ELR (cell line): ENCODE measurements at places on chromosomes 12 and 14.
A peak's percentile ranks its signal among the peaks of the same experiment; 100 is the strongest.

GRCh38 chr14:24438223-24439097 is 4.1 kb downstream of the SDR39U1 start:
- DNase-seq: no peak

DNA sequence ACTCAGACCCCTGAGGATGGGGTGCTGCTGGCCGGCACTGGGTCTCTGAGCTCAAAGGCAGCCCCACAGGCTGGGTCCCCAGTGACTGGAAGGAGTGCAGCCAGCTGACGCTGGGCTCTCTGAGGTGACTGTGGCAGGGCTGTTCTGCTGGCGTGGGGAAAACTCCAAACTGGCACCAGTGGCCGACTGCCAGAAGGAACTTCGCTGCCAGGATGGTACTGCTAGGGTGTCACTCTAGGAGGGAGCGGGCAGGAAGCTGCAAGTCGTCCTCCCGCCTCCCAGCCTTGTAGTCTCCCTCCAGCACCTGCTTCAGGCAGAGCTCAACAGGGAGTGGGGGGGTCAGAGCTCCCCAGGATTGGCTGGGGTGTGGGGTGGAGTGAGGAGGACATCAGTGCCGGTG is 41.3 kb downstream of the CDC42BPB start:
- DNase-seq: no peak

DNA sequence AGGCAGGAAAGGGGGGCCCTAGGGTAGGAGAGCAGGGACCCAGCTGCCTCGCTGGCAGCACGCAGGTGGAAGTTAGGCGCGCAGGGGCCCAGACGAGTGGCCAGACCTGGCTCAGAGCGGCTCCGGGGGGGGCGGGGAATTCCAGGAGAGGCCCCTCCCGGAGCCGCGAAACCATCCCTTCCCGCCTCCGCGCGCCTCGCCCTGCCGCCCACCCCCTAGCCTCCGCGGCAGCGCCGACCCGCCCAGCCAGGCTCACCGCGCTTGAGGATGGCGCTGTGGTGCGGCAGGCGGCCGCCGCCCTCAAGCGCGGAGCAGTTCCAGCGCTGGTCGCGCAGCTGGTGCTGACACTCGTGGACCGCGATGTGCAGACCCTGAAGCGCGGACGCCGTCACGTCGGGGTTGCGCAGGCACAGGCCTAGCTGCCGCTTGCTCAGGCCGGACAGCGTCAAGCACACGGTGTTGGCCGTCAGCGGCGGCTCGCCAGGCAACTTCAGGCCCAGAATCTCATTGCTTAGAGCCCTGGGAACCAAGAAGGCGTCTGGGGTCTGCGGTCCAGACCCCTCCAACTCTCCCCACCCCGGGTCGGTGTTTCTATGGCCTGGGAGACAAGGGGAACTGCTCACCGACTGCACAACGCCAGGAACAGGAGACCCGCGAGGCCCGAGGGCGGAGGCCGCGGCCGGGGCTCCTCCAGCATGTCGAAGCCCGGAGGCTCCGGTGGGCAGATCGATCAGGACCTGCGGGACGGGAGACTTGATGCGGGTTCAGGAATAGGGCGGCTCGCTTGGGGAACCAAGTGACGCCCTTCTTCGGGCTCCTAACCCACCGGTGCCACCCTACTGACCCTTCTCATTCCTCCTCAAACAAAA is 1.5 kb downstream of the WNT10B start:
- DNase-seq: no peak

DNA sequence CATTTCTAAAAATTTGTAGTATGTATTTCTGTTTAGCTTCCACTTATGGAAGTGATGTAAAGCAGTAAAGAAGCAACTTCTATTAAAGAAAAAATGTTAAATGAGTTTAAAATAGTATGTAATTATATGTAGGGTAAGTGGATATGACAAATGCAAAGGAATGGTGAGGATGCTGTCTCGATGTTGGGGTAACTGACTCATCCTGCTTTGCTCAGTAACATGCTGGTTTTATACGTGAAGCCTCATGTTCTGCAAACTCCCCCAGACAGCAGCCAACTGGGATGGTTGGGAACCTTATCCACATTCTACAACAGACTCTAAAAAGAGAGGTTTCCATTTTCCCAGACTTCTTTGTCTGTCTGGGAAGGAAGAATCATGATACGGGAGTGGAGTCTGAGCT is 1006.4 kb upstream of the TMEM132C start:
- peak; percentile 77 for DNase-seq

GRCh38 chr12:54398995-54399793 is 14.7 kb upstream of the ZNF385A start:
- DNase-seq: peak; percentile 83

DNA sequence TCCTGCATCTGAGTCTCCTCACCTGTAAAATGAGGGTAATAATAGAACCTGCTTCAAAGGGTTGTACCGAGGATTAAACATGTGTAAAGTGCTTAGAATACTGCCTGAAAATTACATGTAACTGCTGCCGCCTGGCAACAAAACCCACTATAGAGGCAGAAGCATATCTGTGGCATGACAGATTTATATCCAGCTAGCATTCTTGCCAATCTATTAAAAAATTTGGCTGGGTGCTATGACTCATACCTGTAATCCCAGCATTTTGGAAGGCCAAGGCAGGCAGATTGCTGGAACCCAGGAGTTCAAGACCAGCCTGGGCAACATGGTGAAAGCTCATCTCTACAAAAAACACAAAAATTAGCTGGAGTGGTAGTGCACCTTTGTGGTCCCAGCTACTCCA is 16.4 kb upstream of the KSR2 start:
- peak; percentile 13 for DNase-seq

- no peak for DNase-seq
These were observed 21.5 kb upstream of the YARS2 start for GRCh38 chr12:32777159-32777558.

- no peak for DNase-seq
These were observed 1.4 kb downstream of the HSP90AA1 start for GRCh38 chr14:102085488-102085887.

- DNase-seq: peak; percentile 71
These were observed 197.0 kb downstream of the DAD1 start for GRCh38 chr14:22391908-22392565.

DNA sequence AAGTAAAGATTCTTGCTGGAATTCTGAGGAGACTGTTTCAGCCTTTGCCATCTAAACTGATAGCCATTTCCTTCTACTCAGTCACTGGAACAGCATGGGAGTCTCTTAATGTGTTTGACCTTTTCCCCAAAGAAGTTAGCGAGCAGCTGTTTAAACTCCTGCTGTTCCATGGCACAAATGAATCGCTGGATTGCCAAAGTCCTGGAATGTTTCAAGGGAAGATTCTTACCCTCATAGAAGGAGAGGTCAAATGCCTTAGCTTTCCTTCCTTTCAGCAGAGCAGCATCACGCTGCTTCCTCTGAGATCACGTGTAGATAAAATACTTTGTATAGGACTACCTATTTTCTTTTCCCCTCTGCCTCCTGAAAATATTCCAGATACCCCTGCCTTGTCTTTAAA is 10.5 kb upstream of the NR2C1 start:
- peak; percentile 37 for DNase-seq

GRCh38 chr14:68000511-68000910 is 180.9 kb downstream of the RAD51B start:
- DNase-seq: peak; percentile 46

DNA sequence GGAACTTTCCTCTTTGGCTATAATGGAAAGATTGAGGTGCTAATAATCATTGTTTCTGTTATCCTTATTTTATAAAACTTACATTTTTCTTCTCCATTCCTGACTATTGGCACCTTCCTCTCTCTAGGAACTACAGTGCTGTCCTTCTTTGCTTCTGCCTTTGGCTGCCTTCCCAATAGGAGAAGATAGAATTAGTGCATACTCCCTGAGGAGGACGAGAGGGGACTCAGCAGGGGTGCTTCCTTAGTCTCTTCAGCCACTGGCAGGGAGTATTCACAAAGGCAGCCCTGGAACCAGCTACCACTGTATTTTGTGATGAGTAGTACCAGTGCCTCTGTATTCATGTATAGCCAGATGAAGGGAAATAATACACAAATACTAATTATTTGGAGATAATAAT is 208.5 kb downstream of the FOXG1 start:
- DNase-seq: no peak
